ENCODE measurements at places on chromosomes 1 and 21.
A peak's percentile ranks its signal among the peaks of the same experiment; 100 is the strongest.

DNA sequence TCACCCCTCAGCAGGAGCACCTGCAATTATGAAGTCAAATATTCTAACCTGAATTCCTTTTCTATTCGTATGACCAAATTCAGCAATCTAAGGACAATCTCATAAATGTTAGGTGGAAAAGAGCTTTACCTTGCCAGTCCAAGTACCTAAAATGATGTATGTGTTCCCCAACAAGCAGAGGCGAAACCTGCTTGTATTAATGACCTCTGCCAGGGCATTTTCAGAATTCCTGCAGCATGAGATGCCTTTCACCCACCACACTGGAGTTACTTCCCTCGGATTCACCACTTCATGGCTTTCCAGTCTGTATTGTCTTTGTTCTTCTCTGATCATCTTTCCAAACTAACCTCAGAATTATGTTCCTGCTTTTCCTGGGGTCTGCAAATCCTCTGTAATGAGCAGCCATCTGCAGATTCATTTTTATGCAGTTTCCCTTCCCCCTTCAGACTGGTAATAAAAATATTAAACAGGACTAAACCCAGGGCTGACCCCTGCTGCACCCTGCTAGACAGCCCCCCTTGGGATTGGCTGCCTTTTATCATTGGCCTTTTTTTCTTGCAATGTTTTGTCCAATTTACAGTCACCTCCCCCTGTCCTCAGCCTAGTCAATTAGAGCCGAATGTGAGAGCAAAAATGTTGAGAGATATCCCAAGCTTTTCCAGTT, 26.6 kb upstream of the CASQ2 start:
- no peak for DNase-seq

DNA sequence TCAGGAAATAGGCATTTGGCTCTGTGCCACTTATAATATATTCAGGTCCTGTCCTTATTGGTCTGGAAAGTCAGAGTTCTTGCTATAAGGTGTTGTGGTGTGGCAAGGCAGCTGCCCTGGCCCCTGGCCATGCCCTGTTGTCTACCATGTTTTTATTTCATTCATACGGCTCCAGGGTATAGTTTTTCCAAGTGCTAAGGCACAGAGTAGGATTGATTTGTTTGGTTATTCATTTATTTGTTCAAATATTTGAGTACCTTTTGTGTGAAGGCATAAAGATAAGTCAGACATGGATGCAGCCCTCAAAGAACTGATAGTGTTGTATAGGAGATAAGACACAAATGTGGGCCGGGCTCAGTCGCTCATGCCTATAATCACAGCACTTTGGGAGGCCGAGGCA, 10.1 kb downstream of the ZBTB8B start:
- DNase-seq, result no peak

GRCh38 chr1:93440706-93441105, 7.2 kb upstream of the FNBP1L start:
- DNase-seq, result no peak

DNA sequence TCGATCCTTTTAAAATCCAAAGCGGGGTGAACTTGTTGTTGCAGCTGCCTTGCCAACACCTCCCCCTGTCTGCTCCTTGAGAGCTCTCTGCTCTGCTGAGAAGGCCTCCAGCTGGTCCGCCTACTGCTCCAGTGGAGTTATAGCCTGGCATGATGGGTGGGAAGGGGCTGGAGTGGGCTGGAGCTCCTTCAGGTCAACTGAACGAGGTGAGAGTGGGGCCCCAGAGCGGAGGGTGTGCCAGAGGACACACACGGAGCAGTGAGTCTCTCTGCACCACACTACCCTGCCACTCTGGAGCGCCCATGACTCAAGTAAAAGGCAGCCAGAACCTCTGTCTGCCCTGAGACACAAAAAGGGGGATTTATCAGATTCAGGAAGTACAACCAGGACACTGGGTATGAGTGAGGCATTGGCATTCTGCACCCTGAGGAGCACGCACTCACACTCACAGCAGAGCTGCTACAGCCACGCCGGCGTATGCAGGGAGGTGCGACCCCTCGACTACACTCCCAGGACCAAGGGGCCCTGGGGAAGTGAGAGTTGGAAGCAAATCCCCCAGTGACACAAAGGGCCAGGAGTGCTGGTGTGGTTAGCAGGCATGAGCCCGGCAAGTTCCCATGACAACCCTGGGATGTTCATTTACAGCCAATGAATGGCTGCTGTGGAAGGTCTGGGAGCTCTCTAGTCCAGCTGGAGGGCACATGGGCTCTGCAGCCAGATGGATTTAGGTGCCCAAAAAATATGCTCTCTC, 28.0 kb upstream of the EVA1B start:
- no peak for DNase-seq

GRCh38 chr1:158730453-158730852, 9.9 kb upstream of the OR6K3 start:
- no peak for DNase-seq

DNA sequence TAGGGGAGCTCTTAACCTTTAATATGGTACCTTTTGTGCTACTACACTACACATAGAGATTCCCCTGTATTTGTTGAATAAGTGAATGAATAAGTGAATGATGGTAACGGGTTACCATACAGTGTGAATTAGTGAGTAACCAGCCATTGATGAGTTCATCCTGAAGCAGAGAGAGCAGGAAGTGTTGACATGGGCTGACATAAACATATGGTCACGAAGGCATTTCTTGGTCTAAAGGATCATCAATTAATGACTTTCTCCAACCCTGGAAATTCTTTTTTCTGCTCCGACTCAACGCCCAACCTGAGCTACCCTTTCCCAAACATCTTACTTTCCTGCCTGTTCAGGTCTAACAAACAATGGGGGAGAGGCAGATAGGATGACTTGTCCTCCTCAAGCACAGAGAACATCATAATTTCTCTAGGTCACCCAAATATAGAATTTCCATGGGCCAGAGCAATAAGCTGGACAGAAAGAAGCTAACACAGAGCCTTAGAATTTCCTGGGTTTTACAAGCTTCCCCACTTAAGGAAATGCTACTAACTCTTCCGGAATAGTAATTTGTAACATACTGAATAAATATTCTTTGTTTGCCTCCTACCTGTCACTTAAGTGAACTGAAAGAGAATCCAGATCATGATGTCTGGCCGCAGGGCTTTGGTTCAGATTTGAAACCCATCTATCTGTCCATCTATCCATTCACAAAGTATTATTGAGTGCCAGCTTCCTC, 114.7 kb upstream of the NGF start:
- DNase-seq, result no peak

- DNase-seq, result peak; percentile 73
These were observed 1.9 kb downstream of the TMEM53 start for GRCh38 chr1:44672254-44672955.

GRCh38 chr1:230292689-230293389, 133.3 kb downstream of the PGBD5 start:
- no peak for DNase-seq

GRCh38 chr1:182752077-182752988, 37.2 kb upstream of the NPL start:
- DNase-seq, result no peak

DNA sequence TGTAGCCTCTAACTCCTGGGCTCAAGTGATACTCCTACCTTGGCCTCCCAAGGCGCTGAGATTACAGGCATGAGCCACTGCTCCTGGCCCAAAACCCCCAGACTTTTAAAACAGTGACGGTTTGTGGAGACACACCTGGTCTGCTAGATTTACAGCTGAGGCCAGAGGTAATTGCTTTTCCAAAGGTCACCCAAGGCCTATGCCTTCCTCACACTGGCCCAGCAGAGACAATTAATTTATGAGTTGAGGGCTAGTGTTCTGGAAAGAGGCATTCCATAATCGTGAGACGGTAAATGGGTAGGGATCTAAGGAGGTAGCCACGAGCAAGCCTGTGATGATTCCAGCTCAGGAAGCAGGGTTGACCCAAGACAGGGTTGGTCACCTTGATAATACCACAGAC, 12.4 kb upstream of the PARP1 start:
- no peak for DNase-seq

DNA sequence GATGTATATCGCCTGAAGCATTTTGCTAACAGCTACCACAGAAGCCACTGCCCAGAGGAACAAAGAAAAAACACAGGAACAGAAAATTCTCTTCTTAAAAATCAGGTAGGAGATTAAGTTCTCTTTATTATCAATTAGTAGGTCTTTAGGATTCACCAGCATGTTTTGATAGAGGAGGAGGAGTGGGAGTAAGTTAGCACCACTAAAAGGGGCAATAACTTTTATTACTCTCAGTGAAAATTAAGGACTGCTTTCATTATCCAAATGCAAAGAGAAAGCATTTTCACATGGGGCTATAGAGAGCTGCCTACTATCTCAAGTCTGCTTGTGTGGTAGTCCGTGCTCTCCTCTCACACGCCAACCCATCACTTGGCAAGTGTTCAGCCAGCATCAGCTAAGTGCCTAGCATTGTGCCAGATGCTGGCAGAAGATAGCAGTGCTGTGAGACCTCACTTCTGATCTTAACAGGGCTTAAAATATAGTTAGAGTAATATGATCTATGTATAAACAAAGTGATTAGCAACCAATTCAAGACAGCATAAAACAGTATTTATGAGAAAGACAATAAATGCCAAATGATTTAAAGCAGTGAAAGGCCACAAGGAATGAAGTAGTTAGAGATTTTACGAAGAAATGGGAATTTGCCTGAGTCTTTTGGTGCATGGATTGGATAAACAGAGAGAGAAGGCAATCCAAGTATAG, 39.8 kb downstream of the ASTN1 start:
- no peak for DNase-seq

- no peak for DNase-seq
These were observed 269.5 kb downstream of the TM2D1 start for GRCh38 chr1:61455400-61455799.

- no peak for DNase-seq
These were observed 34.5 kb downstream of the TMPRSS15 start for GRCh38 chr21:18369115-18369514.

DNA sequence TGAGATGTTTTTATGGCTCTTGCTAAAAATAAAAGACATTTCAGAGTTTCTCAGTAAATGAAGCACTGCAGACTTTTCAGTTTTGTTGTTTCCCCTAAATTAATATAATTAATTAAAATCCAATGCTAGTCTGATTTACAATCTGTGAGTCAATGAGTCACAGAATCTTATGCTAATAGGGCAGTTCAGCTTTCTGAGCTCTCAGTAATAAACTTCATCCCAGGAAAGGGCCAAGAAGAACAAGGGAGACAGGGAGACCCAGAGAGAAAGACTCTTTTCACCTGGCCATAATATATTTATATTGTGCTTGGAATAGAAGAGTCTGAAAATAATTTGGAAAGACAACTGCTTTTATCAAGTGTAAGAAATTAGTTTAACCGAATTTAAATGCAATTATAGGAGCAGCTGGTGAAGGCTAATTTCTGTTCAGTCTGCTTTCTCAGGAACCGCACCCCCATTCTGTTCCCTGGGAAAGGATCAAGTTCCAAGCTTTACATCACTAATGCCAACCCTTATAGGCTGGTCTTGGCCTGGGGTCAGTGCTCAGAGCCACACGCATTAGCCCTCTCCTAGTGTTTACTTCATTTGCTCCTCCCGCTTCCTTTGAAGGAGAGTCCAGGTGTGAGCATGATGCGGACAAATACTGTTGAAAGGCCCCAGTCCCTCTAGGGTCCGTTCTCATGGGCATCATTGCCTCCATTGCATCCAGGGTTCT, 145.6 kb downstream of the ZBTB18 start:
- DNase-seq, result no peak

- DNase-seq, result no peak
These were observed 1.9 kb downstream of the ELAVL4 start for GRCh38 chr1:50110656-50111055.

- no peak for DNase-seq
These were observed 1185.9 kb upstream of the B3GALT2 start for GRCh38 chr1:194372266-194372665.

- peak; percentile 50 for DNase-seq
These were observed 33.2 kb upstream of the SERBP1 start for GRCh38 chr1:67463298-67463955.

- no peak for DNase-seq
These were observed 90.1 kb downstream of the DTL start for GRCh38 chr1:212125654-212126053.

- DNase-seq, result no peak
These were observed 91.1 kb upstream of the DISP3 start for GRCh38 chr1:11387829-11388228.

- peak; percentile 92 for DNase-seq
These were observed 546 bp downstream of the NEK7 start for GRCh38 chr1:198157241-198157846.

- DNase-seq, result no peak
These were observed 3.3 kb downstream of the CD46 start for GRCh38 chr1:207754974-207755700.

- DNase-seq, result no peak
These were observed 25.4 kb upstream of the PARP1 start for GRCh38 chr1:226433341-226433720.

- DNase-seq, result no peak
These were observed 422.5 kb downstream of the NEGR1 start for GRCh38 chr1:71859806-71860205.

DNA sequence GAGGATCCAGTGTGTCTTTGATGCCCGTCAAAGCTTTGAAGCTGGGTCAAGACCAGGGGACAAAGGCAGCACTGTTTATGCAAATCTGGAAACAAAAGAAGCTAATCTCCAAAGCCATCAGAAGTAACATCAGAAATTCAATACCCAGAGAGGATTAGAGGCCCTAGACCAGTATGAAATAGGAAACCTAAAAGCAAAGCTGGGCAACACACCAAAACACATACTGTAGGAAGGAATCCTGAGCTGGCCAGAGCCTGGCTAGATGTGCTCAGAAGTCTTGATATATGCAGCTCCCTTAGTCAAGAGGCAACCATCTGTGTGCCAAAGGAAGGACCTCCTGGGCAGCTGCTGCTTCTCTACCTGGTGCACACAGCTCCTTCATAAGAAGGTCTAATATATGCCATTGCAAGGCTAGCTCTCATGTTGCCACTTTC, 12.3 kb downstream of the COLGALT2 start:
- DNase-seq, result no peak

DNA sequence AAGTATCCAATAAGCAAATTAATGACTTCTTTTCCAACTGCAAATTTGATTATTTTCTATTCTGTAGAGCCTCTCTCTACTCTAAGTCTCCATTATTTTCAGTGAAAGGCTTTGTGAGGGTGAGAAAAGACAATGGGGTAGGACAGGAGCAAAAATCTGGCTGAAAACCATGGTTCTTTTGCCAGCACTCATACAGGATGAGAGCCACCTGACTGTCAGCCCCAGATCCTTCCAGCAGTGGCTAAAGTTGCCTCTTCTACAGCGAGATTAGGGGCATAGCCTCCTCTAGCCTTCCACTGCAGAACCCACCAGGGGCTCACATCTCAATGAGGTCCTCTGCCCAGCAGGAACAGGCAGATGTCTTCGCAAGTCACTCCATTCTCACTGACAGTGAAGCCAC, 23.7 kb downstream of the NMNAT2 start:
- no peak for DNase-seq

DNA sequence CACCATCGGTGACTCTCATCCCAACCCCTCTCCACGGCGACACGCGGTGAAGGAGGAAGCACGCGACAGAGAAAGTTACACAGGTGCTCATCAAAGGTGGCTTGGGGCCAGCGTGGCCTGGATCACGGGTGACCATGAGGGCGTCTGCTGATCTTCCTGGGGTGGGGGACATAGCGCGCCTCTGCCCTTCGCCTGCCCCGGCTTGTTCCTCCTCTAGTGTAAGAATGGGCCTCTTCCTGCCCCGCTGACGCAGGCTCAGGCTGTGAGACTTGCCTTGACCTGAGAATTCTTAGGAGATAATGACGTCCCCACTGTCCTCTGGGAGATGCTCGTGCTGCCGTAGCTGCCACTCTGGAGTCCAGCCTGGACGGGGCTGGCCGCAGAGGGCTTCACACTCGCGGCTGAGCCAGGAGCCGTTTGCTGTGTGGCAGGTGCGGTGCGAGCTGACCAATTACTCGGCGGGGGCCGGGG, 39.0 kb upstream of the TMEM52 start:
- no peak for DNase-seq

GRCh38 chr1:115456441-115456961, 118.5 kb upstream of the NGF start:
- no peak for DNase-seq
